SK-N-DZ (cell line): ENCODE measurements at places on chromosomes 11 and 22.

DNA sequence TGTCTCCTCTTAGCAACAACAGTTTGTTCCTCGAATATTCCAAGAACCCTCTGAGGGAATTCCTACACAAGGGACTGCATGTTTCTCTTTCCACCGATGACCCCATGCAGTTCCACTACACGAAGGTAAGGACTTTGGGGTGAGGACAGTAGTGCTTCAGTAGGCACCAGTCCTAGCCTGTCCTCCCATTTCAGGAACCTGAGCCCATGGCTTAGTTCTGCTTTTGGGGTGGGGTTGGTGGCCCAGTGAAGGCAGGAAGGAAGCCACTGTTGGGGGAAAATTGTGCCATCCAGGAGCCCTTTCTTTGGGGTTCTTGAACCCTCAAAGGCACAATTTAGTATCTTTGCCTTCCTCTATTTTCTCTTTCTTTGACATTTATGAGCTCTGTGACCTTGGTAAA, 38.2 kb downstream of the RNF141 start:
- DNase-seq: no peak

DNA sequence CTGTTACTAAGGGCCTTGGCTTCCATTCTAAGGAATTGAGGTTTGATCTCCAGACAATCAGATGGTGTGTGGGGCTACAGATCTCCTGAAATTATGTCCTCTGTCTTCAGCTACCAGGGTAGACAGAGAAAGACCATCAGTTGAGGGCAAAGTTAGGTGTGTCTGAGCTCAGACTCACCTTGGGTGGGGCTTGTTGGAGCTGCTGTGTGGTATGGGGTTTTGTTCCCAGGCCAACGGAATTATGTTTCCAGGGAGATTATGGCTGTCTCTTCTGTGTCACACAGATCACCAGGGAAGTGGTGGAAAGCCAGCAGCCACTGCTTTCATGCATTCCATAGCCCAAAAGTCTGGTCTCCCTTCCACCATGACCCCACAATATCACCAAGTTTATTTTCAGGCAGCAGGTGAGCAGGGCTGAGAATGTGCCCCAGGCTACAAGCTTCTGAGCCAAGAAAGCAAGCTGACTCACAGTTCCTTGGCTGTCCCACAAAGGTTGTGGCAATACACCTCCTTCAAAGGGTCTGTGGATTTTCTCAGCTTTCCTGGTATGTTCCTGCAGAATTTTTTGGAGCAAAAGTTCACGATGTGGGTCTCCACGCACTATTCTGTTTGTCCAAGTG, 714.9 kb downstream of the LUZP2 start:
- DNase-seq: no peak

- DNase-seq: no peak
Observed at GRCh38 chr11:92495107-92495793, 270.6 kb downstream of the FAT3 start.

- no peak for DNase-seq
Observed at GRCh38 chr11:1825785-1826451, 8.9 kb upstream of the SYT8 start.

DNA sequence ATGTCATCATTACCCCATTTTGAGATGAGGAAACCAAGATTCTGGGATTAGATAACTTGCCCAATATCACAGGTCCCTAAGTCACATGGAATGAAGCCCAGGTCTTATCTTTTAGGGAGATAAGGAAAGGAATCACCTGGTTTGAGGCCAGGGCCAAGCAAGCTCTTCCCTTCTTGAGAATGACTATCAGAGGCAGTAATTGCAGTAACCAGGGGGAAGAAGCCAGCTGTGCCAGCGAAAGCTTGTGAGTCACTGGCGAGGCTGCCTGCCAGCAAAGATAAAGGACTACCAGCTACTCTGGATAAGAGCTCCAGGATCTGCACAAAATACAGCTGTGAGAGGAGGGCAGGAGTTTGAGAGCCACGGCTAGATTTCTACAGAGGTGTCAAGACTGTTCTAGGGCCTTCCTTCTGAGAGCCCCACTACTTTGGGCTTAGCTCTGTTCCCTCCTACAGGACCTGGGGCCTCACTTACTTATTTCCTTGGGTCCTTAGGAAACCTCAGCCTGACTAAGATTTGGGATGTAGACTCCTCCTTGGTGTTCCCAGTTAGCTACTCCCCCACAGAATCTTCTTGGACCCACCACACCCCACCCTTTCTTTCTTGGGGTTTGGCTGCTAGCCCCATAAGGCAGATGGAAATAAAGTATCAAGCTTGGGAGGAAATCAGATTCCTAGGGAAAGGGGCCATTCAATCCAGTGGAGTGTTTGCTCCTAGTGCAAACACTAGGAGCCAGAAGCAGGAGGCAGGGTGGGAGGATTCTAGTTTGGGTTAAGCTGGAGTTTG, 9.7 kb upstream of the CCKBR start:
- no peak for DNase-seq
